ENCODE measurements at places on chromosomes 1 and 21.

DNA sequence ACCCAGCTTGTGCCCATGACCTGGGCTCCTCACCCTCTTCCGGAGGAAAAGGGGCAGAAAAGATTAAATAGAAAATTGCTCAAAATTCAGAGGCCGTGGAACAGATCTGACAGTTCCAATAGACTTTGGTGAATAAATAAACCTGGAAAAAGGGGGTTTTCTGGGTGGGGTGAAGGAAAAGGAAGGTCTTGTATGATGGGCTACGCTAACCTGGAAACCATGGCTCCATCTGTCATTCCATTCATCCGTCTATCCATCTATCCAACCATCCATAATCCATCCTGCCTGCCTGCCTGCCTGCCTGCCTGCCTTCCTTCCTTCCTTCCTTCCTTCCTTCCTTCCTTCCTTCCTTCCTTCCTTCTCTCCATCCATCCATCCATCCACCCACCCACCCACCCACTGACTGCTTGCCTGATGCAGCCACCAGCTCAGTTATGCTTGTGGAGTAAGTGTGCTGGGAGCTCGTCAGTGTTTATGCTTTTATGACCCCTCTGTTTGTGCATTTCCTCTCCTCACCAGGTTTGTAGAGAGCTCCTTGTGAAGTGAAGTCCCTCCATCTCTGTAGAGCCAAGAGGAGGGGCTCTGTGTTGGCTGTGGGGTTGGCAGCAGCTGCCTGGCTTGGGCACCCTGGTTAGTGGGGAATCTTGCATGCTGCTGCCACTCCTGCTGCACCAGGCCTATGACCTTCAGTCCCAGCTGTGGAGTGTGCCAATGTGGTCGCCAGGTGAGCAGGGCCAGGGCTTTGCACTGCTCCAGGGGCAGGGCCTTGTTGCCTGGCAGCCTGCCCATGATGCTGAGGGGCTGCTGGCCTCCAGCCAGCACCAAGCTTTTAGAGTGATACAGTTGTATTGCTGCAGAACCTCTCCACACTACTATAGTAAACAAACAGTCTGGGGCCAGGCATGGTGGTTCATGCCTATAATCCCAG is 16.0 kb upstream of the POU3F1 start:
- DNase-seq: no peak

GRCh38 chr1:228837817-228838716 is 102.8 kb downstream of the RHOU start:
- DNase-seq: no peak

GRCh38 chr1:62424411-62424810 is 12.4 kb upstream of the USP1 start:
- no peak for DNase-seq

DNA sequence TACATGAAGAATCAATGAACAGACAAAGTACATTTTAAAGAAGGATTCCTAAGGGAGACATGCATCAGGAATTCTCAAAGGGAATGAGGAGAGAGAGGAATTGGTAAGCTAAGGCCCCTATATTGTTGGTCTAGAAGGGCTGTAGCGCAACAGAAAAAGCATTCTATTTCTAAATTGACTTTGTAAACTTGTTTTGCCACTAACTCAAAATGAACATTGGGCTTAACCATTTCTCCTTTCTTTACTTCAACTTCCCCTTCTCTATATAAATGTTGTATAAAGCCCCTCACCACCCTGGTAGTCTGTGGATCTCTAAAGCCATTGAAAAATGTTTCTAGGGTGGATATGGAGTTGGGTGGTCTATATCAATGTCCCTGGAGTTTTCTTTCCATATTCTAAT is 20.4 kb upstream of the OR6N2 start:
- DNase-seq: no peak
